ENCODE measurements at places on chromosomes 16 and 17. TPM values are rescaled to one million over a fixed set of nuclear protein-coding genes. Genes with fewer than 3 reads are reported as not detected.

- H3K4me3 ChIP-seq, result no peak overlapping the region
- H3K4me1 ChIP-seq, result no peaks in the 10 kb centered on the region
- no peaks in the 10 kb centered on the region for H3K27me3 ChIP-seq
- H3K36me3 ChIP-seq, result no peaks in the 10 kb centered on the region
Observed at GRCh38 chr17:80664217-80664790, 119.7 kb downstream of the RPTOR start.

GRCh38 chr17:61453566-61454380, 1.6 kb downstream of the TBX4 start:
- no peak overlapping the region for H3K4me3 ChIP-seq
- no peaks in the 10 kb centered on the region for H3K4me1 ChIP-seq
- H3K27me3 ChIP-seq, result peaks cover 57% of the 10 kb centered on the region
- DNase-seq, result peak; percentile 62
- no peaks in the 10 kb centered on the region for H3K36me3 ChIP-seq

DNA sequence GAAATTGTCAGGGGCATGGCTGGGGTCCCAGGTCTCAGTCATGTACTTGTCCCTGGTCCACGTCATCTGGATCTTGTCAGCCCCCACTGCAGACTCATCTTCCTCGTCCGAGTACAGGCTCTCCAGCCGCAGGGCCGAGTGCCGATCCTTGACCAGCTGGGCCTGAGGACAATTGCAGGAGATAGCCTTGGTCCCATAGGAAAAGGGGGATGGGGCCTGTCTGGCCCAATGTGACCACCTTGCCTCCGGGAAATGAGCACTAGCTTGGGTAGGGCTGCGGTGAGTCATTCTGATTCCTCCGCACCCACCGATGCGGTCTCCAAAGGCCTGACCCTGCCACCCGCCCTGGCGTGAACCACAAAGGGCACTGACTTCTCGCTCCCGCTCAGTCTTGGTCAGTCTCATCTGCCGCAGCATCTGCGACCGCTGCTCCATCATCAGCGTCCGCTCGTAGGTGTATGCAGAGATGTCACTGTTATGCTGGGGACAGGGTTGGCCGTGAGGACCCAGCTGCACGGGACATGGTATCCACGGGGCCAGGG, 1.5 kb upstream of the LCAT start:
- H3K27me3 ChIP-seq, result no peaks in the 10 kb centered on the region
- peak; percentile 72 for DNase-seq
- no peaks in the 10 kb centered on the region for H3K4me1 ChIP-seq
- no peak overlapping the region for H3K27ac ChIP-seq
- no peak overlapping the region for H3K4me3 ChIP-seq
- H3K36me3 ChIP-seq, result peaks cover 9% of the 10 kb centered on the region

DNA sequence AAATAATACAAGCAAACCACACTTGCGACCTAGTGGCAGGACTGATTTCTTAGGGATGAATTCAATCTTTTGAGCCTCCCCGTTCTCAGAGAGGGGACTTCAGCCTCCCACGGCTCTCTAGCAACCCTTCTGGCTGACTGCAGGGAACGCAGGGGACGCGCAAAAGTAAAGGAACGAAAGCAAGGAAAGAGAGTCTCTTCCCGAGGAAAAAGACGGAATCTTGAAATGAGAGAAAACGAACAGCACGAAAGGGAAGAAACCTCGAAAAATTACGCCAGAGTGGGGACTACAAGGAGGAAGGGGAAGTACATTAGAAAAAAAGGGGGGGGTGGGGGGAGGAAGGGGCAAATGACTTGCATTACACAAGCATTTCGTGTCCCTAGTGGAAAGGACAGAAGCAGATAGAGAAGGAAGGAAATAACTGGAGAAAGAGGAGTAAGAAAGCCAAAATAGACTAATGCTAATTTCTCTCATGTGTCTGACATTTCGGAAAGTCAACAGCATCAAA, 1.2 kb downstream of the GRB2 start:
- peak overlapping the region; percentile 56 for H3K27ac ChIP-seq
- peaks cover 5% of the 10 kb centered on the region for H3K4me1 ChIP-seq
- H3K27me3 ChIP-seq, result no peaks in the 10 kb centered on the region

GPR179 gene
- not detected for total RNA-seq

DNA sequence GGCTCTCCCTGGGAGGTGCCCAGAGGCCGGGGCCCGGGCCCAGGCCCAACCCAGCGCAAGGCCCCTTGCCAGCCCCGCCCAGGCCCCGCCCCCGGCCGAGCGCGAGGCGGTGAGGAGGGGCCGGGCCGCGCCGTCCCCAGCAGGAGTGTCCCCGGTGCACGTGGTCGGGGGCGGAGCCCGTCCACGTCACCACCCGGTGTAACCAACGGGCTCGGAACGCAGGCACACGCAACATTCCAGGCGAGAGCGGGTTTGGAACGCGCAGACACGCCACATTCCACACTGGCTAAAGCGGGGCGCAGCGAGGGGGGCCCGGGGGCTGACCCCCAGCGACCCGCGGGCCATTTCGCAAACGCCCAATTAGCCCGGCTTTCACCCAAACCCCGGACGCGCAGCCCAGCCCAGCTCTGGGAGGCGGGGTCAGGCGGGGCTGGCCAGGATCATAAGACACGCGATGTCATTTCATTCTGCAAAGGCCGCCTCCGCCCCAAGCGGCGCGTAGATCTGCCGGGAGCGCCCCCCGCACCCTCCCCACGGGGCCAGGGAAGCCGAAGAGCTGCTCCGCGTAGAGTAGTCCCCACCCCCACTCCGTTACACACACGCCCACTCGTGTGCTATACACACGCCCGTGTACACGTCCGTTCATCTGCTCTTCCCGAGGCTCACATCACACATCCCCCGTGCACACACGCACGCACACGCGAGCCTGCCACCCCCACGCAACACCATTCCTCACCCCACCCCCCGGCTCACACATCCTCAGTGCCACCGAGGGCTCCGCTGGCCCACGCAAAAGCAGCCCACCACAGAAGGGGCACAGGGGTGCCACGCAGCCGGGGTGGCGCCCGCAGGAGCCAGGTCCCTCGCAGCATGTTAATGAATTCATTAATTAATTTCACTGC, 1.0 kb downstream of the MNT start:
- no peaks in the 10 kb centered on the region for H3K36me3 ChIP-seq
- no peaks in the 10 kb centered on the region for H3K27me3 ChIP-seq
- peak overlapping the region; percentile 93 for H3K4me3 ChIP-seq
- peak; percentile 97 for DNase-seq
- peak overlapping the region; percentile 100 for H3K27ac ChIP-seq

KRTAP4-6 gene
- total RNA-seq, result not detected
